ENCODE measurements at places on chromosomes 12 and 14. TPM values are rescaled to one million over a fixed set of nuclear protein-coding genes. Genes with fewer than 3 reads are reported as not detected.
A peak's percentile ranks its signal among the peaks of the same experiment; 100 is the strongest.

Gene MOK
- 20.4 TPM for polyA plus RNA-seq

Gene TMBIM6
- polyA plus RNA-seq, result 644 TPM

Gene CBX5
- polyA plus RNA-seq, result 15.0 TPM

Gene STYK1
- polyA plus RNA-seq, result 0.58 TPM

Gene NFE2
- polyA plus RNA-seq, result not detected

GRCh38 chr12:14216405-14217294 lies 148.8 kb upstream of the ATF7IP start:
- DNase-seq, result peak; percentile 58

- DNase-seq, result no peak
Observed at GRCh38 chr14:54909817-54910558, 7.4 kb upstream of the GCH1 start.

DNA sequence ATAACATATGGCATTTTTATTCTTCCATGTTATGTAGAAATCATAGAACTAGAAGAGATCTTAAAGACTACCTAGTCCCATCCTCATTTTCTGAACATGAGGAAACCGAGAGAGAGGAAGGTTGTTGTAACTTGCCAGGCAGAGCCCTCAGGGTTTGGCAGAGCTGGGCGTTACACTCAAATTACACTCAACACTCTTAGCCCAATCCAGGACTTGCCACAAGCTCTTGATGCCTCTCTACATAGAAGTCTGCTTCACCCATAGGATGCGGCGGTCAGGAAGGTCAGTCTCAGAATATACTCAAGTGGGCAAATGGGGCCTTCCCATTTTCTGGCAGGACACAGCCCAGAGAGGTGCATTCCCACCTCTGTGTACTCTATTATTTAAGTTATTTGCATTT lies 208.1 kb downstream of the ZFP36L1 start:
- DNase-seq, result no peak

DNA sequence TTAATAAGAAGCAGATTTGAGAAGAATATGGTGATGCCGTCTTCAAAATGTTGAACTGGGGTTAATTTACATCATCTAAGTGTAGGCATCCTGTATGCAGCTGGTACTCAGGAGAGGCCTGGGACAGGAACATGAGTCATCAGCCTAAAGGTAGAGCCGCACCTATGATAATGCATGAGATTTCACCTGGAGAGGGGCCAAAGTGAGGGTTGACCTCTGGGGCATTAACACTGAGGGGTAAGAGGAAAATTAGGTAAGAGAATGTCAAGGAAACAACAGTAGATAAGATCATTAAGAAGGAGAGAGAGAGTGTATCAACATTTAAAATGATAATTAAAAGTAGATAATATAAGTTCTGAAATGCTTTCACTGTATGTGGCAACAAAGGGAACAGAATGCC lies 20.2 kb upstream of the SSTR1 start:
- DNase-seq, result no peak

GRCh38 chr12:52307836-52308805 lies 13.1 kb downstream of the KRT83 start:
- peak; percentile 84 for DNase-seq
